ENCODE measurements at places on chromosomes 13 and 19.

DNA sequence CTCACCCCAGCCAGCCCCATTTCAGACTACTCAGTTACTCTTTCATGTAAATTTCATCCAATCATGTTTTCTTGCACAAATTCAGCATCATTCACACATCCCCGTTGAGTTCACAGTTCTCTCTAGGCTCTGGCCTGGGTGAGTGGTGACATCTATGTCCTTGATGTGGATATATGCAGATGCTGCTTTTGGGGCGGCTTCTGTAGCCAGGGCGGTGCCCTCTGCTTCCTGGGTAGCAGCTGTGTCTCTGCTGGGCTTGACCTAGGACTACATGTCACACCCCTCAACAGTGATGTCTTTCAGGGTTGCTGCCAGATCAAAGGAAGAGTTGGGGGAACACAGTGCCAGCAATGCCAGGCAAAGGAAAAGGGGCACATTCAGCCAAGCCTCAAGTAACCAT is 68.5 kb upstream of the KCTD15 start:
- DNase-seq, result no peak

GRCh38 chr13:38850868-38851626 is 139.6 kb downstream of the STOML3 start:
- no peak for DNase-seq

GRCh38 chr19:18580311-18580710 is 8.3 kb upstream of the REX1BD start:
- DNase-seq, result no peak

GRCh38 chr19:7230826-7231225 is 63.4 kb downstream of the INSR start:
- DNase-seq, result no peak

GRCh38 chr13:106373989-106374572 is 161.4 kb downstream of the EFNB2 start:
- no peak for DNase-seq

Data from AML-193 (cell line).